ENCODE measurements at places on chromosomes 11 and 22.

DNA sequence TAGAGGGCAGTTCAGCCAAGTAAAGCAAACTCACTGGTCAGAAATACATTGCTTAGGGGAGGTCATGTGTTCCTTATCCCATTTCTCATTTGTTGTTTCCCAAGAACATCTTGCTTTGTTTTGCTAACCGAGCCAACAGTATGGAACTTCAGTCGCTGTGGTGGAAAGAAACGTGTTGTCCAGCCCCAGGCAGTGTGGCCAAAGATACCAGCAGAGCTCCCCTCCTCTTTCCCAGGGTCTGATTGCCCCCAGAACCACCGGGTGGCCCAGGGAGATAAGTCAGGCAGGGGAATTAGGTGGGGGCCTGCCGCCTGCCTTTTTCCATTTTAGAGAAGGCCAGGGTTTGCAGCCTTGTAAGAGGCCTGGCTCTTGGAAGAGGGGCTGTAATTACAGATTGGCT is 98.7 kb upstream of the CRYBB3 start:
- DNase-seq: no peak

- no peak for DNase-seq
Observed at GRCh38 chr22:21942407-21943343, 10.0 kb downstream of the PPM1F start.

GRCh38 chr22:27866135-27867084 is 52.6 kb downstream of the PITPNB start:
- no peak for DNase-seq

- peak; percentile 14 for DNase-seq
Observed at GRCh38 chr22:50141891-50142363, 28.6 kb upstream of the PANX2 start.

GRCh38 chr11:81658722-81659121 is 1074.9 kb downstream of the FAM181B start:
- DNase-seq: peak; percentile 15

DNA sequence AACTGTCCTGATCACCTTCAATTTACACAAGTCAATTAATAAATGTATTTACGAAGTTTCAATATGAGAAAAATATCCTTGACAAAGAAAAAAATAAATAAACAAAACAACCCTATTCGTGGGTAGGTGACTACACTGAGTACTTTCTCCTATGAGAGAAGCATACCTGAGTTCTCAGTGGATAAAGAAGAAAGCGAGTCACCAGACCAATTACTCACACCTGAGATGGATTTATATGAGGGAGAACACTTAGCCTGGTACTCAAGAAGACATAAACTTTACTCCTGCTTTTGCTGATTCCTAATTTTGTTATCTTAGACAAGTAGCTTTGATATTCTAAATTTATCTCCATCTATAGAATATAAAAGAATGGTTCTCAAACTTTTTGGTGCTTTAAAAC is 735.2 kb upstream of the ANO3 start:
- no peak for DNase-seq

- DNase-seq: no peak
Observed at GRCh38 chr11:109075976-109076375, 346.0 kb upstream of the C11orf87 start.

Measured in NCI-H1105 treated with DMSO at 0.1 percent for 48 hours (cell line).